NCI-H524 (cell line): ENCODE measurements at places on chromosomes 4 and X.
A peak's percentile ranks its signal among the peaks of the same experiment; 100 is the strongest.

DNA sequence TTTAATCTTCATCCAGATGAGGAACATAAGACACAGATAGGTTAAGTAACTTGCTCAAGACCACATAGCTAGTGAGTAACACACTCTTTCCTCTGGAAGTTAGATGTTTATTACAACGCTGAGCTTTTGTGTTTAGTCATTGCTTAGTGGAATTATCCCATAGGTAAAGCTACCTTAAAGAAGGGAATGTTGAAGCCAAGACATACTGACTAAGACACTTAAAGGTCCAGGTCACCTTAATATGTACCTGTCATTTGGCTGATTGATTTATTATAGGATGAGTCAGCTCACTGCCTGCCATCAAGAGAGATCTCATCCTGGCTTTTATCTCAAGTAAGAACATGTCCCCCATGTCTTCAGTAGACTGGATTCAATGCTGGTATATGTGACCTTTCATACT lies 53.4 kb downstream of the KDR start:
- no peak for DNase-seq

GRCh38 chr4:109959195-109959594 lies 46.5 kb downstream of the EGF start:
- no peak for DNase-seq

- DNase-seq = no peak
These were observed 250.4 kb downstream of the TMA16 start for GRCh38 chr4:163744861-163745260.

DNA sequence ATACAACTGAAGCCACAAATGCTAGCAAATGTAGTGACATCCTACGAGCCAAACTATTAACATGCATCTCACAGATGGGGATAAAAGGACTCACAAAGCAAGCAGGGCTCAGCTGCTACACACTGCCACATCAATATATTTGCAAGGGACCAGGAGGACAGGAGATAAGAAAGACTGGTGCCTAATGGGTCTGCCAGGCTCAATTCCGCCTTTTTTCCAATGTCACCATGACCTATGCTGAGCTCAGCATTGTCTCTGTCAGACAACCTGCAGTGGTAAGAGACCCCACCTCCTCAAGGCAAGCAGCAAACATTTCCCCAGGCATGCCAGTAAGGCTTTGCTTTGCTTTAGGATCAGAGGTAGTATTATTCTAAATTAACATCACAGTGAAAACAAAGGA lies 435 bp downstream of the DCX start:
- peak; percentile 69 for DNase-seq

- DNase-seq = no peak
These were observed 539.2 kb downstream of the GALNTL6 start for GRCh38 chr4:172352356-172352755.

DNA sequence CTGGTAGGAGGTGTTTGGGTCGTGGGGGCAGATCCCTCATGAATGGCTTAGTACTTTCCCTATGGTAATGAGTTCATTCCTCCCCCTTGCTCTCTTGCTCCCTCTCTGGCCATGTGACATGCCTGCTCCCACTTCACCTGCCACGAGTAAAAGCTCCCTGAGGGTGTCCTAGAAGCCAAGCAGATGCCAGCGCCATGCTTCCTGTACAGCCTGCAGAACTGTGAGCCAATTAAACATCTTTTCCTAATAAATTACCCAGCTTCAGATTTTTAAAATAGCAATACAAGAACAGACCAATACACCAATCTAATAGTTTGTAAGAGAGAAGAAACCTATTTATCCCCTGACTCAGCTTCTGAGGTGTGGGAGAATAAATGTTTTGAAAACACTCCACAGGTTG lies 60.5 kb downstream of the FGFBP1 start:
- no peak for DNase-seq

- DNase-seq = no peak
These were observed 61.2 kb downstream of the NDNF start for GRCh38 chr4:121011138-121011537.

DNA sequence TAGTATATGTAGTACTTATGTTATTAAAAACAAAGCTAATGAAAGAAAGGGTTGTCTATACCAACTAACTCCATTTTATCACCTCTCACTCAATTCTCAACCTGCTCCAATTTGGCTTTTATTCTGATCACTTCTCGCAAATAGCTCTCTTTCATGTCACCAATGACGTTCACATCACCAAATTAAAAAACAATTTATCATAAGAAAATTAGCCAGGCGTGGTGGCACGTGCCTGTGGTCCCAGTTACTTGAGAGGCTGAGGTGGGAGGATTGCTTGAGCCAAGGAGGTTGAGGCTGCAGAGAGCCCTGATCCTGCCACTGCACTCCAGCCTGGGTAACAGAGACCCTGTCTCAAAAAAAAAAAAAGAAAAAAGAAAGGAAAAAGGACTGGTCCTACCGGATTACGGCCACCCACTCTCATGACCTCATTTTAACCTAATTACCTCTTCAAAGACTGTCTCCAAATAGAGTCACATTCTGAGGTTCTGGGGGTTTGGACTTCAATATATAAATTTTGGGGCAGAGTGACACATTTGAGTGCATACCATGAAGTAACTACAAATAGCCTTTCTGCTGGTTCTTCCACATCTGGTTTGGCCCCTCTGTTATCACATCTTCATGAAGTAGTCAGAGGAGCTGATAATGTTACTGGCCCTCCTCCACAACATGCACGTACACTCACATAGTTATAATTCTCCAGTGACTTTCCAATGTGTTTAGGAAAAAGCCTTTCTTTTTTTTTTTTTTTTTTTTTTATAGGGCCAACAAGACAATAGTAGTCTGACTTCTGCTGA lies 15.8 kb upstream of the RBMX start:
- DNase-seq = no peak

- DNase-seq = no peak
These were observed 441.6 kb upstream of the PITX2 start for GRCh38 chr4:111064342-111064993.

DNA sequence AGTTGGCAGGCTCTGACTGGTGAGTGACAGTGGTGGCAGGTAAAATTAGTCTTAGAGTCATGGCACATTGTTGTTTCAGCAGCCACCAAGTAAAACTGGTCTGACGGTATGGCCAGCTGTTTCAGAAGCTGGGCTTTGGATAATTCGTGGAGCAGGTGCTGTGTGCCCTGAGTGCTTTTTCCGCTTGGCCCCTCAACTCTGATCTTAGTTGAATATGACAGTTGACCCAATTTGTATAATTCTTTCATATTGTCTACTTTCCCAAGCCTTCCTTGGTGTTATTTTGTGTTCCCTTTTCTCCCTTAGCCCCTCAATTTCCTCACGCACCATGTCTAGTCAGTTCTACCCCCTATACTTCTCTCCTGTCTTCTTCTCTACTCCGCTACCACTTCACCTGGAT lies 32.0 kb downstream of the CDS1 start:
- no peak for DNase-seq

DNA sequence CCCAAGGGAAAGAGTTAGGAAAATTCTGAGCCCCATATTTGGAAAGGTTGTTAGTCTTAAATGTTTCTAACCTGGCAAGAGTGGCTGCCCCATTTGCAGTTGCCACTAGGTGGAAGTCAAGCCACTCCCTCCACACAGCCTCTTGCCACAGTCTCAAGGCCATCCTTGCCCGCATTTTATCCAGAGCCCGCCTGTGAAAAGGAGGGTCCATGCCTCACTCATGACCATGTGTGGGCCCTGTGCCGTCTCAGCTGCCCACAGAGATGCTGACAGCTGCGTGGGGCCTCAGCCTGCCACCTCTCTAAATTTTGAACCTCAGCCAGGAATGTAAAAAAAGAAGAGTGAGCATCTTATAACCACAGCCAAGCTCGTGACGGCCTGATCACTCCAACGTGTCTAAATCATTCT lies 201.5 kb upstream of the FAM241A start:
- DNase-seq = peak; percentile 51

DNA sequence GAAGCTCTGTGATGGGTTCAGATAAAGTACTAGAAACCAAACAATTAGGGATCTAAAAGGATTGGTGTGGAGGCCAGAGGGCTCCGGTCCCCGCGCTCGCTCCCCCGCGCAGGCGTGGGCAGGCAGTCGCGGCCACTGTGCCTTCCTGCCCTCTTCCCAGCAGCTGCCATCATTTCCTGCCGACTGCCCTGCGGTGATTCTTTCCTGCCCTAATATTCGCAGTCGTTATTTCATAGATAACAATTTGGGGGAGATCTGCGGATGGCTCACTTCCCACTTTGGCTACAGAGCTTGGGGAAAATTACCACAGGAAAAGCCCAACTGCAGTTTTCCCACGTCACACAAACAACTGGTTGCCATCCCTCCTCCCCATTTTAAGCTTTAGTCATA lies 2.2 kb downstream of the GRIA2 start:
- DNase-seq = no peak

DNA sequence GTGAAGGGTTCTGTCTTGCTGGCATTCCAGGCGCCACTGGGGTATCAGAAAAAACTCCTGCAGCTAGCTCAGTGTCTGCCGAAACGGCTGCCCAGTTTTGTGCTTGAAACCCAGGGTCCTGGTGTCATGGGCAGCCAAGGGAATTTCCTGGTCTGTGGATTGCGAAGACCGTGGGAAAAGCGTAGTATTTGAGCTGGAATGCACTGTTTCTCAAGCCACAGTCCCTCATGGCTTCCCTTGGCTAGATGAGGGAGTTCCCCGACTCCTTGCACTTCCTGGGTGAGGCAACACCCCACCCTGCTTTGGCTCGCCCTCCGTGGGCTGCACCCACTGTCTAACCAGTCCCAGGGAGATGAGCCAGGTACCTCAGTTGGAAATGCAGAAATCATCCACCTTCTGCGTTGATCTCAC lies 40.1 kb downstream of the NOP14 start:
- no peak for DNase-seq

DNA sequence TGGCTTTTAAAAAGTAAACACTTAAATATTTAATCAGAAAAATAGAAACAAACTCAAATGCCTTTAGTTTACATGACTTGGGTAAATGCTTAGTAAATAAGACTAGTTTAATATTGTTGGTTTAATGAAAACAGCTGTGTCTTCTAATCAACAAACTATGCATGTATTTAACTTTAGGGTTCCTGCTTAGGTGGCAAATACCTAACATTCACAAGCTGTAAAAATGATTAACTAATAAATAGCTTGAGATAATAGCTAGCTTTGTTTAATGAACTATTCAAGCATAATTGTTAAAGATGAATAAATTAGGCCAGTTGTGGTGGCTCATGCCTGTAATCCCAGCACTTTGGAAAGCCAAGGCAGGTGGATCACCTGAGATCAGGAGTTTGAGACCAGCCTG lies 30.0 kb upstream of the USP46 start:
- DNase-seq = no peak

GRCh38 chr4:54063737-54064316 lies 578 bp downstream of the CHIC2 start:
- DNase-seq = no peak

DNA sequence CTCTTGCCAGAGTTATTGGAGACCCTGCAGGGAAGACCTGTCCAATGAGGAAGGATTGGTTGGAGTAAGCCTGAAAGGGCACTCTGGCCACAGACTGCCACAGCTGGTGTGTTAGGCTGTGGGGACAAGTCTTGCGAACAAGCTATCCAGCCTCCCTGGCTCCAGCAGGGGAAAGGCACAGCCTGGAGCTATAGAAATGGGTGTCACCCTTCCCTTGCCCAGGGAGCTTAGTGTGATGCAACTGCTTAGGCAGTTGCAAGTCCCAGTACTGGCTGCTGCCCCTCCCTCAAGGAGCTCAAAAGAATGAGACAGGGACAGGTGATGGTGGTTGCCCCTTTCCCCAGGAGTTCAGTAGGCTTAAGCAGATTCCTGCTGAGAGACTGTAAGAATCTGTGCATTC lies 165.7 kb upstream of the CT83 start:
- DNase-seq = no peak

DNA sequence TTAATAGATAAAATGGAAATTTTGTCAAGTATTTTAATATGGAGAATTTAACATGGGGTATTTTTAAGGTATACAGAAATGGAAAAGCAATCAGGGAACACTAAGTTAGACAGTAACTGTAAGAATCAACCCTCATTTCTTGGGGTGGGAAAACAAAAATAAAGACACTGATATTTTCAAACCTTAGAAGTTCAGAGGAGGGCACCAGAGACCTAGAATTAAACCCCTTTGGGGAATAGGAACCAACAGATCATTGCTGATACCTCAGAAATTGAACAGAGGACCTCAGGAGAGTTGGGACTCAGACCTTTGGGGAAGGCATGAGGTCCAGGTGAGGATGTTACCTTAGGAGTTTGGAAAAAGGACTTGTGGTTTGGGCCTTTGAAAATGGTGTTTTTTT lies 435.6 kb downstream of the TMA16 start:
- DNase-seq = no peak

- no peak for DNase-seq
These were observed 932.6 kb downstream of the C4orf33 start for GRCh38 chr4:130028552-130028951.

- DNase-seq = no peak
These were observed 68.7 kb downstream of the MEPE start for GRCh38 chr4:87901422-87901992.

GRCh38 chr4:170610434-170610833 lies 520.7 kb upstream of the AADAT start:
- no peak for DNase-seq

- DNase-seq = no peak
These were observed 46.5 kb downstream of the BEND2 start for GRCh38 chrX:18174209-18174608.

DNA sequence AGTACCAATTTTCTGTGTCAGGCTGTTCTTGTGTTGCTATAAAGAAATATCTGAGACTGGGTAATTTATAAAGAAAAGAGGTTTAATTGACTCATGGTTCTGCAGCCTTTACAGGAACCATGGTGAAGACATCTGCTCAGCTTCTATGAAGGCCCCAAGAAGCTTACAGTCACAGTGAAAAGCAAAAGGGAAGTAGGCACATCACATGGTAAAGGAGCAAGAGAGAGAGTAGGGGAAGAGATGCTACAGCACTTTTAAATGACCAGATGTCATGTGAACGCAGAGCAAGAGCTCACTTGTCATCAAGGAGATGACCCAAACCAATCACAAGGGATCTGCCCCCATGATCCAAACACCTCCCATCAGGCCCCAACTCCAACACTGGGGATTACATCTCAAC lies 174.3 kb downstream of the ATP10D start:
- DNase-seq = no peak

DNA sequence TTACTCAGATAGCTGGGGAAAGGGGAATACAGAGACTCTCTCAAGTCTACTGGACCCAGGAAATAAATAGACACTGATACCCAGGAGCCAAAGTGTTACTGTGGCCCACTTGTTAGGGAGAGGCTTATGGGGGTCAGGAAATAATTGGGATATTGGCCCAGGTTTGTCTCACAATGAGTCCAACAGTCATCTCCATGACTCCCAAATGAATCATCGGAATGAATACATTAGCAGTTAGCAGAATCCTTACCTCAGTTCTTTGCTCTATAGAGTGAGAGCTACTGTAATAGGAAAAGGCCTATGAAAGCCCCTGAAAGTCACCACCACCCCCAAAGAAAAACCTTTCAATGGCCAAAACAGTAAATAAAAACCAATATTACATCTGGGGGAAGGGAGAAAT lies 42.4 kb upstream of the ARHGEF6 start:
- no peak for DNase-seq

GRCh38 chr4:109755656-109756055 lies 25.8 kb upstream of the PLA2G12A start:
- no peak for DNase-seq

- no peak for DNase-seq
These were observed 9.7 kb upstream of the ACSL4 start for GRCh38 chrX:109742722-109743121.

- DNase-seq = peak; percentile 34
These were observed 67.9 kb downstream of the AFF1 start for GRCh38 chr4:87002682-87003043.
